ENCODE measurements at places on chromosomes 4 and X. TPM values are rescaled to one million over a fixed set of nuclear protein-coding genes. Genes with fewer than 3 reads are reported as not detected.

DNA sequence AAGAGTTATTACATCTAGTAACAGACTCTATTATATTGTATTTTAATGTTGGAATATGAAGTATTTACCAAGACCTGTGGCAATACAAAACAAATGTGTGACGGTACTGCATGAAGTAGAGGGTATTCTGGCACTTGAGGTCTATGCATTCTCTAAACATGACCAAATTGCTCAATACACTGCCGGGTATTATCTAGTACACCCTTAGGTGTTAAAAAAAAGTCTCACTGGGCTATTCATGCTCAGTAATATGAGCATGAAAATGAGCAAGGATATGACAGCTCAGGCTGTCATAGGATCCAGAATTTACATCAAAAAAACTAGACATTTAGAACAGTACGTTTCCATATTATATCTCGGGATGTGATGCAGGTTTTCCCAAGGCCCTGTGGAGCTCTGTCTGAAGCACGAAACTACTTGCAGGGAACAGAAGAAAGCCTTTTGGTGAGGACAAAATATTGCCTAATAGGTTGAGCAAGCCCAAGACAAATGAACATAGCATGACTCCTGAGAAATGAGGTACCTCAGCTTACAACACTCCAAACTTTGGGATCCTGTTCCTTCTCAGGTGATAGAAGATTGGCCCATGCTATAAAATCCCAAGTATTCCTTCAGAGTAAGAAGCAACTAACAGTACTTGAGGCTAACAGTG lies 74.1 kb upstream of the MAOA start:
- DNase-seq, result no peak

DNA sequence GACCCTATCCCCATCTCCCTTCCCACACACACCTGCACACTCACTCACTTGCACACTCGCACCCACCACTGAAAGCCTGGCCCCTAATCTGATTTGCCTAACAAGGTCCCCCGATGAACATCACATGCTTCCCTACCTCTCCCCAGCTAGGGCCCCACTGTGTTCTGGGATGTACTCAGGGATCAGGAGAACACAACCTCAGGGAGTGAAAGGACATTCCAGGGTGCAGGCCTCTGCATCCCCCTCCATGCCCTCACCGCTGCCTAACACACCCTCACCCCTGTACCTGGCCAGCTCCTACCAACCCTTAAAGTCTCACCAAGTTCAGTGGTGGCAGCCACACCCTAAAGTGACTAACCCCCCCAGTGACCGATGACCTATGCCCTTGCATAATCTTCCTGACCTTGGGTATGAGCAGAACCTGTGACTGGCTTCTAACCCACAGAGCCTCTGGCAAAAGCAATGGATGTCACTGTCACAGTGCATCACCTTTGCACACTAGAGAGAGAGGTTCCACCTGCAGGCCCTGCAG lies 2.4 kb upstream of the AFAP1 start:
- no peak for DNase-seq

DNA sequence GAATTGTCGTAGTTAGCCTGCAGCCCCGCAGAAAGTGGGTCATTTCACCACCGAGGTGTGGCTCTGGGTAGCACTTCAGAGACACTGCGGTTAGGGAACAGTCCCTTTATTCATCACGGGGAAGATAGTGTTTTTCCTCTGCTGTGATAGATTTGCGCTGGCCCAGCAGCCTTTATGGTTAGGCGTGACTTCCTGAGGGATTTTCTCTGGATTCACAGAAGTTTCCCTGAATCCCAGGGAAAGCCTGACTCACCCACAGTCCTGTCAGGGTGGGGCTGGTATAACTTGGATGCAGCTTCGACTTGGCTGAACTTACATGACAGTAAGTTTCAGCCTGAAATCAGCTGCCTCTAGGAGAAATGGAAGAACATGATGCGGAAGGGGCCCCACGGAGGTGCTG lies 196.3 kb upstream of the HHIP start:
- DNase-seq, result no peak

DNA sequence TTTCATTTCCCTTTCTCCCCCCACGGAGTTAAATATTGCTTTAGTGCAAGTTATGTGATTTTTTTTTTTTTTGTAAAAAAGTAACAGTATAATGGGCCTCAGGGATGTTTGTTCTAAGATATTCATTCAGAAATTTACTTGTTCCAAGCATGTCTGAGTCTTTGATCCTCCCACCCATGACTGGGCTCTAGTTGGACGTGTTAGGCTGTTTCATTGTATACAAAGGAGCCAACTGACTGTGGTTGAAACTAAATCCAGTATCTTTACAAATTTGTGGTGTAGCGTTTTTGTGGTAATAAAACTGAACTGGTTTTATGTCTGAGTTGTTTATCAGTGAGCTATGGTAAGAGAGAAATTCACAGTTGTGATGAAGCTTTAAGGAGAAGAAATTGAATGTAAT lies 74.1 kb downstream of the DOCK11 start:
- DNase-seq, result no peak

DNA sequence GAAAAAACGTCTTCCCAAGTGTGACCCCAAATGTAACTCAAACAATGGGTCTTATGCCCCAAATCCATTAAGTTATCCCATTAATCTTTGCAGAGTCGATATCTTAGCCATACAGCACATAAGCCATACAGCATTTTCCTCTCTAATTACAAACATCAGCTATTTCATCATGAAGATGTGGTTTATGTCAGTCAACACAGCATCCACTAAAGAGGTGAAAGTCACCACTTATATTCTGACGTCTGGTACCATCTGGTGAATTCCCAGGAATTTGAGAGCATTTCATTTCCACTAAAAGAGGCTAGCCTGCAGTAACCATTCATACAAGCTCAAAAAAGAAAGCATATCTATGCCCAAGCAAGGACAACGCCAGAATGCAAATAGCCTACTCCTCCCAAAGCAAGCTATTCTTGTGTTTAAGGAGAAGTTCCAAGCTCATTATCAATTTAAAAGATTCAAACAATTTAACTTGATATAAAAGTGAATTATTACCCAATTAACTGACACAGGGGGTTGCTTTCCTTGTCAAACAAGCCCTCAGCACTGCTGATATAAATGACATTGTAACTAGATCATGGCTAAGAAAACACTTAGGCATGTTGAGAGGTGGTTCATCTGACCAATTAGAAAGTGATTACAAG lies 203.3 kb downstream of the ANTXR2 start:
- no peak for DNase-seq

DNA sequence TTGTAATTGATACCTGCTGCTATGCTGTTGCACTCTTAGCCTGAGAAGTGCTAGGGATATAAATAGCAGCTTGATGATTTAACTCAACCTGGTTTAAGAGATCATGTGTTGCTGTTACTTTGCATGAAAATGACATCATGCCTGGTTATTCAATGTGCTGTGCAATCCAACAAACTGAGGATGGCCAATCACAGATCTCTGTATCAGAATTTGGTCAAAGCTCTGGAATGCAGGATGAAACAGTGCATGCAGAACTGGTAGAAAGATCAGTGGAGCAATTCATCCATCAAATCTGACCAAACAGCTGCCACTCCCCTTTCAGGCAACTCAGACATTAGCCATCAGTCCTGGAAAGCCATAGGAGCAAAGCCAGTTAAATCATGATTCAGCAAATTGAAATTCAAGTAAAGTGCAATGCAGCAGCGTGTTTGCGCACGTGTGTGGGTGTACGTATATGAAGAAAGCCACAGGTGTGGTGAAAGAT lies 160.3 kb upstream of the RASGEF1B start:
- DNase-seq, result peak; percentile 43

DNA sequence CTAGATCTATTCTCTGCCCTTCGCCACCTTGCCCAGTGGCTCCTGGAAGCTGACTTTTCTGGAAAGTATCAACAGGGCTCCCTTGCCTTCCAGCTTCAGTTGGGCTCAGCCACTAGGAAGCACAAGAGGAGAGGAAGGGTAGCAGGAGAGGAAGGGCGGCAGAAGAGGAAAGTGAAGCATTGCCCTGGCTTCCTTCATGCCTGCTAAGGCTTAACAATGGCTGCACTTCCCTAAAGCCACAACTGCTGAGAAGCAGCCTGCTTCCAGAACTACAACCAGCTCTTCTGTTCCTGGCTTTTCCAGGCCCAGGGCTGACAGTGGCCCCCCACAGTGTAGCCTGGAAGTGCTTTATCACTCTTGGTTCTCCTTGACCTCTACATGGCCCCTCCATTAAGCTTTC lies 29.1 kb upstream of the PGM2 start:
- no peak for DNase-seq

DNA sequence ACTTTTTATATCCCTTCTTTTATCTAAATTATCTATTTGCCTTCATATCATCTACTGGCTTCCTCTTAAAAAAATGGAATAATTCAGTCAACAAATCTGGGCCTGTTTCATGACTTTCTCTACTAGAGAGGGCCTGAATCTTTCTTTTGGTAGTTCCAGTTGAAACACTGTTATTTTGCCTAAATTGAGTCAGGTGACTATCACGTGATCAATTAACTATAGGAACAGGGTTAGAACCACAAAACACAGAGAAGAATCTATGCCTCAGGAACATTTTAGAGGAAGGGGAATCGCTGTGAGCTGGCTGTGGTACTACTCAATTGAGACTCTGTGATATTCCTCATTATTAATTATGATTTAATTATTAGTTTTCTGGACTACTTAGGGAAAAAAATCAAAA lies 736.7 kb upstream of the PITX2 start:
- DNase-seq, result no peak

The APBB2 gene
- 47.9 TPM for polyA plus RNA-seq

The WDR17 gene
- 0.19 TPM for polyA plus RNA-seq

The BEX1 gene
- 0.27 TPM for polyA plus RNA-seq

The GUCY1B1 gene
- polyA plus RNA-seq, result 2.6 TPM

The GPR34 gene
- polyA plus RNA-seq, result not detected
